ENCODE measurements at places on chromosomes 1 and 21.

GRCh38 chr1:10630661-10631120 is 155.9 kb downstream of the PEX14 start:
- DNase-seq, result no peak

- no peak for DNase-seq
These were observed 55.2 kb downstream of the UBR4 start for GRCh38 chr1:19154876-19155275.

DNA sequence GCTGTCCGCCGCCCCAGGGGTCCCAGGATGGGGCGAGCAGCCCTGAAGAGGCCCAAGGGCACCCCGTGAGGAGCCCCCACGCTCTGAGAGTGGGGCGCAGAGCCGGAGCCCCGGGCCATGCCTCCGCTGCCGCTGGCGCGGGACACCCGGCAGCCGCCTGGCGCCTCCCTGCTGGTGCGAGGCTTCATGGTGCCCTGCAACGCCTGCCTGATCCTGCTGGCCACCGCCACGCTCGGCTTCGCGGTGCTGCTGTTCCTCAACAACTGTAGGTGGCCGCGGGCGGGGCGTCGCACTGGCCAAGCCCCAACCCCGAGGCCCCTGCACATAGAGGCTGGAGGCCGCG is 14.5 kb downstream of the AGRN start:
- DNase-seq, result no peak

- no peak for DNase-seq
These were observed 17.9 kb downstream of the PTPRF start for GRCh38 chr1:43548285-43549271.

DNA sequence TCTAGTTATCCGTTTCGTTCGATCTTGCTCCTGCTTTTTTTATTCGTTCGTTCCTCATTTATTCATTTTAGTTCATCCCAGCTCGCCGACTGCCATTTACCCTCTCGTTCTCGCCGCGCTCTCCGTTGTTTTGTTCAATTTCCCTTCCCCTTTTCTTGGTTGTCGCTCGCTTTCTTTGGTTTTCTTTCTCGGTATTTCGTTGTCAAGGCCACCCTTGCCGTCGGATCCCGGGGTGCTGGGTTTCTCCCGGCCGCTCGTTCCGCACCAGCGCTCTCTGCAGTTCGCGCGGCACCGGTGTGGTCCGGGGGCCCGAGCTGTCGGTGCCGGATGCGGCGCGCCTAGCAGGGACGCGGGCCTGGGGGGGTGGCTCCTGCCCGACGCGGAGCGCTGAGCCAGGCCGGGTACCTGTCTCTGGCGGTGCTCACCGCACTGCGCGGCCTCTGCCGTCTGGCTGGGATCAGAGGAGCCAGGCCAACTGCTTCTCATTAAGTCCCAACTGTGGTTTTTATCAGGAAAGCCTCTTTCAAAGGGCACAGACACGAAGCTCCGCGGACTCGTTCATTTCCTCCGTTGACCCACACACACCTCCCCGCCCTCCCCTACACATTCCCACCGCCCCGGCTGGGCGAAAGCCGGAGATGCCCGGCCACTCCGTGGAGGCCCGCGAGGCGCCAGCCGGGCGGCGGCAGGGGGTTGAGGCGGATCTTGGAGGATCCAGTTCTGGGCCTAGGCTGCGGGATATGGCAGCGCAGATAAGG is 1.6 kb downstream of the ALX3 start:
- DNase-seq, result peak; percentile 20

- DNase-seq, result no peak
These were observed 2.7 kb upstream of the DCAF6 start for GRCh38 chr1:167933788-167934187.

DNA sequence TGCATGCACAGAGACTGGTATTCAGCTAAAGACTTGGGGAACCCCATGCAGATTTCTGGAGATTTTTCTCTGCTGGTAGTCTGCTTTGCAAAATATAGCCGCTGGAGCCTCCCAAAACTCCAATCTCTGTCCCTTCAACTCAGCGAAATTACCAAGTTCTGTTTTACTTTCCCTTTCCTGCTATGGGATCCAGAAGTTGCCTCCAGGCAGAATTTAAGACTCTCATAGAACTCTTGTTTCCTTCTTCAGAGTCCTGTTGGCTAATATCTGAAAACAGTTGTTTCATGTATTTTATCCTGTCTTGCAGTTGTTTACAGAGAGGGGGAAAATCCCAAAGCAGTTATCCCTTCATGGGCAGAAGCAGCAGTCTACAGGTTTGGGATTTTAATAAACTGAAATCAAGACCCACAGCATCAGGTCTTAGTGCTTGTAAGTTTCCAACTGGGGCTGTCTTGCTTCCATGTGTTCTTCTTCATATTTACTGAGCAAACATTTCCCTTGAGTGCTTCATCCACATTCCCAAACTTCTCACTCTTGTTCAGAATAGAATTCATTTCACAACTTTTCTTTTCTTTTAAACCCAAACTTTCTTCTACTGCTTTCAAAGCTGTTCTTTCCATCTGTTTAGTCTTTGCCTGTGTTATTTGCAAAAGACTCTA is 221.3 kb upstream of the DMRTA2 start:
- DNase-seq, result no peak

- DNase-seq, result peak; percentile 30
These were observed 72.0 kb upstream of the KCNA3 start for GRCh38 chr1:110746644-110747259.

DNA sequence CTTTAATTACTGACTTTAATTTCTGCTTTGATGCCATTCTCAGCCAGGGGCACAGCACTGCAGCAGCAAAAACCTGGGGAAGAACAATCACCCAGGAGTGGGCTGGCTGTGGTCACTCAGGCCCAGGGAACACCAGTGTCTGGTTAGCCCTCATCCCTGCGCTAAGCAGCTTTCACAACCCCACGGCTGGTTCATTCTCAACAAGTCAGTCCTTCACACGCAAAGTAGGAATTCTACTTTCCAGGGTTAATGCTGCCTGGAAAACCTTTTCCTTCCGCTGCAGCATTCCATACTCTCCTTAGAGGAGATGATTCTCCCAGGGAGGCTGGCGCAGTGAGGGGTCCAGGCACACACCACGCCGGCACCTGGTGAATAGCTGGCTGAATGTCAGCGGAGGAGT is 24.3 kb upstream of the KCNE1 start:
- DNase-seq, result no peak

GRCh38 chr1:37448185-37448584 is 26.2 kb upstream of the ZC3H12A start:
- no peak for DNase-seq

DNA sequence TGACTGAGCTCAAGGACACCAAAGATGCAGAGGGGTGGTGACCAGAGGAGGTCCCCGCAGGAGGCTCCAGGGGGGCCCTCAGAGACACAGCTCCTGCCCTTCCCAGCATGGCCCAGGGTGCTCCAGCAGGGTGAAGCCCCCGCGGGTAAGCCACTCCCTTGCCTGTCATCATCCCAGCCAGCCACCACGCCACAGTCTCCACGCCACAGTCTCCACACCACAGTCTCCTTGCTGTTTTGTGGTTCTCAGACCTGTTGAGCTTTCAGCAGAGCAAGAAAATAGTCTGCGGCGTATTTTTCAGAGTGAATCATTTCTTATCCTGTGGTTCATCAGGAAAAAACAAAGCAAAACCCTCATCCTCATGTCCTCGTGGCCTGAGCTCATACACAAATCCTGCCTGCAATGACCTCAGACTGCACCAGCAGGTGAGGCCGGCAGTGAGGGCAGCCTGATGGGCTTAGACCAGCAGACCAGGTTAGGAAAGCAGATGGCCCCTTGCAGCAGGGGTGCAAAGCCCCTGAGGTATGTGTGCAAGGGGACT is 25.7 kb upstream of the ABCG1 start:
- peak; percentile 50 for DNase-seq

GRCh38 chr1:233655301-233655740 is 41.4 kb downstream of the KCNK1 start:
- DNase-seq, result no peak

GRCh38 chr1:6475381-6476133 is 9.6 kb upstream of the TNFRSF25 start:
- peak; percentile 85 for DNase-seq

- DNase-seq, result peak; percentile 48
These were observed 643 bp upstream of the MOV10 start for GRCh38 chr1:112673592-112674439.

DNA sequence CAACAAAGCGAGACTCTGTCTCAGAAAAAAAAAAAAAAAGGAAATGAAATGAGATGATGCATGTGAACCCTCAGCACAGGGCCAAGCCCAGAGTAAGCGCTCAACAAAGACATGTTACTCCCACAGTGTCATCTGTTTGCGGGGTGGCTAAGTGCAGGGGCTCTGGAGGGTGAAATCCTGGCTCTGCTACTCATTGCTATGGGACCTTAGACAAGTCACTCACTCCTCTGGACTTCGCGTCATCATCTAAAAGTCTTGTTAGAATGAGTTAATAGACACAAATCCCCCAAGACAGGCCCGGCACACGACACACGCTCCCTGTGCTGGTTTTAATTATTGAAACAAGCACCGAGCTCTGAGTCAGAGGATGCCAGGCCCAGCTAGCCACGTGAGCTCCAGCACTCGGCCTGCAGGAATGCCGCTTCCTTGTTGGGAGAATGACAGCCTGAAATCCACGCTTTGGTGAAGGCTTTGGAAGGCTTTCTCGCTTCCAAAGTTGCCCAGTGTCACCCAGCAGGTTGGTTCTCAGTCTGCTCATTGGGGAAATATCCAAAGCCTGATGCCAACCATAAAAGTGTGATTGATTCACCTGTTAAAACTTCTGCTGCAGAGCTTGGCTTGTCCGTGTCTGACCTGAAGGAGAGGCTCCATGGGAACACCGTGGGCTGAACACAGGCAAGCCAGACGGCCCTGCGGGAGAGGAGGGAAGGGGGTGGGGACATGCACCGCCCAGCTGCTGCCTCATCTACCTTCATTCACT is 36.7 kb upstream of the TARDBP start:
- no peak for DNase-seq

- no peak for DNase-seq
These were observed 19.8 kb downstream of the NPR1 start for GRCh38 chr1:153698020-153698922.
